ENCODE measurements at places on chromosomes 7 and 10.

GRCh38 chr7:114822131-114822530, 99.8 kb upstream of the MDFIC start:
- no peak for DNase-seq

DNA sequence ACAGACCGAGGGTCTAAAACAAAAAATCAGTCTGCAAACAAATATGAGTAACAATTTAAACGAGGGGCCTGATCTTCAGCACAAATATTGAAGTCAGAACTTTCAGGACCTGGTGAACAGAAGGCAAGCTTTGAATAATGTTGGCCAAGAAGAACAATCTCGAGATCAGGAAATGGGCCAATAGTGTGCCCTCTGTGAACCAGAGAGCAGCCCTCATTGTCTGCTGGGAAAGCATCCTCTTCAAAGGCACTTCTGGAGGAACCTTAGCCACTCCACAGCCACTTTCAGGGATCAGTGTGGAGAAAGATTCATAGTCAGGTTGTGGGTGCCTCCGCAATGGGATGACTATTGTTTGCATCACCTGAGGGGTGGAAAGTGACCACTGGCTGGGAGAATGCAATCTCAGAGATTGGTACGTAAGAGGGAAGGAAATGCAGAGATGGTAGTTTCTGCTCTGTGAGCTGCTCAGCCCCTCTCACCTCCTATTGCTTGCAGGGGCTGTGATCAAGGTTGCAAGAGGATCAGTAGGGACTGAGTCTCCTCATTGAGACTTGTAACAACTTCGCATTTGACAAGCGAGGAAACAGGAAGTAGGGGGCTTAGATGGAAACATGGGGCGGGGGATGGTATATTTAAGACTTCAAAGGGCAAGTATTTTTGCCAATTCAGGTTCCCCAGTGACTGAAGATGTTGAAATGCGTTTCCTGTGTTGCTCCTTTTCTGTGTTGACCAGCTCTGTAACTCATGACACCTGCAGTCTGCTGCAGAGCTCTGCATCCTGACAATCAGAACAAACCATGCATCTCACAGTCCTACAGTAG, 28.4 kb upstream of the IFRD1 start:
- DNase-seq = no peak

GRCh38 chr10:3803295-3803926, 18.4 kb upstream of the KLF6 start:
- DNase-seq = no peak

GRCh38 chr10:11546581-11546980, 64.9 kb downstream of the USP6NL start:
- no peak for DNase-seq

GRCh38 chr7:17663061-17663675, 277.1 kb downstream of the SNX13 start:
- DNase-seq = no peak

All from stimulated activated CD8-positive, alpha-beta memory T cell treated with anti-CD3 and anti-CD28 coated beads, Interleukin-12 subunit alpha, Interleukin-12 subunit beta, amount 100 ng/mL, for 1 hour (primary cell).